ENCODE measurements at places on chromosomes 5 and 9.

DNA sequence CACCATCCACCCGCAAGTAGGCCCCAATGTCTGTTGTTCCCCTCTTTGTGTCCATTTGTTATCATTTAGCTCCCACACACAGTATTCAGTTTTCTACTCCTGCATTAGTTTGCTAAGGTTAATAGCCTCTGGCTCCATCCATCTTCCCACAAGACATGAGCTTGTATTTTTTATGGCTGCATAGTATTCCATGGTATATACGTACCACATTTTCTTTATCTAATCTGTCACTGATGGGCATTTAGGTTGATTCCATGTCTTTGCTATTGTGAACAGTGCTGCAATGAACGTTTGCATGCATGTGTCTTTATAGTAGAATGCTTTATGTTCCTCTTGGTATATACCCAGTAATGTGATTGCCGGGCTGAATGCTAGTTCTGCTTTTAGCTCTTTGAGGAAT, 150.4 kb downstream of the DCP2 start:
- DNase-seq, result no peak

DNA sequence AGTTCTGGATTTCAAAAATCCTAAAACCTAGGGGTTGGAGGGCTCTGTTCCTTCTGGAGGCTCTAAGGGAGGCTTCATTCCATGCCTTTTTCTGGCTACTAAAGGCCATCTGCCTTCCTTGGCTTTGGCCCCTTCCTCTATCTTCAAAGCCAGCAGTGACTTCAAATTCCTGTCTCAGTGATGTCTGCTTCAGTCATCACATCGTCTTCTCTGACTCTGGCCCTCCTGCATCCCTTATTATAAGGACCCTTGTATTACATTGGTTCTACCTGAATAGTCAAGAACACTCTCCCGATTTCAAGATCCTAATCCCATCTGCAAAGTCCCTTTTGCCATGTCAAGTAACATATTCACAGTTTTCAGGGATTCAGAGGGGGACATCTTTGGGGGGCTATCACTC, 60.3 kb downstream of the GNA14 start:
- no peak for DNase-seq

GRCh38 chr9:110604171-110604601, 24.6 kb upstream of the SVEP1 start:
- DNase-seq, result peak; percentile 20

DNA sequence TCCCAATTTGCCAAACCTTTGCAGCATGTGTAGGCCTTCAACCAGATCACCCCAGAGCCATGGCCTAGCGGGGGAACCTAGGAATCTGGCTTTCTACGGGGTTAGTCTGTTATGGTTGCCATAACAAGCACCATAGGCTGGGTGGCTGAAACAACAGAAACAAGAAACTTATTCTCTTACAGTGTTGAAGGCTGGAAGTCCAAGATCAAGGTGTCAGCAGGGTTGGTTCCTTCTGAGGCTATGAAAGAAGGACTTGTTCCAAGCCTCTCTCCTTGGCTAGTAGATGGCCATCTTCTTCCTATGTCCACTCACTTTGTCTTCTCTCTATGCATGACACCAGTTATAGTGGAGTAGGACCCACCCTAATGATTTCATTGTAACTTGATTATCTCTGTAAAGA, 6.1 kb downstream of the FGF1 start:
- no peak for DNase-seq

DNA sequence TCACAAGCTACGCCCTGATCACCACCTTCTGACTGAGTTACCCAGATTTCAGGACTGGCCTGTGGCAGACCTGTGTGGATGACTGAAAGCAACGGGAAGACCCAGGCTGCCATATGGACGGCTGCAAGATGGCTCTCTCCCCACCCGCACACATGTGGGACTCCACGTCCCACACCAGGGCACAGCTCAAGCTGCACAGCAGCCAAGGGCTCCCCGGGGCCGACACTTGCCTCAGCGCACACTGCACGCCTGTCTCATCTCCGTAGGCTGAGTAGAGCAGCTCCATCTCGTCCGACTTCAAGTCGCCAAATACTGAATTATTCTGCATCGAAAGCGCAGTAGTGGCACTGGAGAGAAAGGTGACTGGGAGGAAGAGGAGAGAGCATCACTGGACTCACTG, 14.5 kb downstream of the BRD9 start:
- no peak for DNase-seq
